Skeletal muscle cell (primary cell): ENCODE measurements at places on chromosomes 3 and 15.

GRCh38 chr3:101638261-101638745 lies 38.6 kb downstream of the ZBTB11 start:
- DNase-seq, result no peak

DNA sequence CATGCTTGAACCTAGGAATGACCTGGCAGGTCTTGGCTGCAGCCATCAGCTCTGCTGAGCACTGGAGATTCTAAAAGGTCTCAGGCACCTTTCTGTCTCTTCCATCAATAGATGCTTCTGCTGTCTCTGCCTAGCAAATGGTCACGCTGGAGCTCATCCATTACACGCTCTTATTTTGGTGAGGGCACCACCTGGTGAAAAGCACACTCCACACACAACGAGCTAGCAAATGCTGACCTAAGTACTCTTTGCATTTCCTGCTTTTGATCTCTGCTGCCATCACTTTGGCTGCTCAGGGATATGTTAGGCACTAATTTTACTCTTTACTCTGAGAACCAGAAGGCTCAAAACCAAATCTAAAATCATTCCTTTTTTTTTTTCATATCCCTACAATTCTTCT lies 91.3 kb downstream of the RAB11A start:
- no peak for DNase-seq

- DNase-seq, result peak; percentile 85
Measured at GRCh38 chr3:48662753-48663488, at the start of gene CELSR3. TSS of gene CELSR3 (minus strand) at chr3:48662886. CDS start at chr3:48662634, 252 bp downstream.

GRCh38 chr3:118909763-118910162 lies 124.9 kb downstream of the IGSF11 start:
- DNase-seq, result no peak

DNA sequence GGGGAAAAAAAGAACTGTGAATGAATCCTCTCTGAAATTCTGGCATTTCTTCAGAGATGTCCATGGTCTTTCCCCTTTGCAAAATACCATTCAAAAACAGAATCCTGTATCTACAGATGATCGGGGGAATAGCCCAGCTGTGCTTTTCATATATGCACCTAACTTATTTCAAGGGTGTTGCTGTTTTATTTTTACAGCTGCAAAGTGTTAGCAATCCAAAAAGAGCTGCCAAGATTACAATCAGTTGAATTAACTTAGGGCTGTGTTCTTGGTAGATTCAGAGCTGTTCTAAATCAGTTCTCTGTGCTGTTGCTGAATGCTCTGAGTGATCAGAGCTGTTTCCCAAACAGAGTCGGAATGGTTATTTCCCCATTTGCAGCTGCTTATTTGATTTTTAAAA lies 175.7 kb upstream of the SEMA6D start:
- no peak for DNase-seq

- DNase-seq, result no peak
Measured at GRCh38 chr3:153209596-153209995, 47.6 kb downstream of the RAP2B start.

DNA sequence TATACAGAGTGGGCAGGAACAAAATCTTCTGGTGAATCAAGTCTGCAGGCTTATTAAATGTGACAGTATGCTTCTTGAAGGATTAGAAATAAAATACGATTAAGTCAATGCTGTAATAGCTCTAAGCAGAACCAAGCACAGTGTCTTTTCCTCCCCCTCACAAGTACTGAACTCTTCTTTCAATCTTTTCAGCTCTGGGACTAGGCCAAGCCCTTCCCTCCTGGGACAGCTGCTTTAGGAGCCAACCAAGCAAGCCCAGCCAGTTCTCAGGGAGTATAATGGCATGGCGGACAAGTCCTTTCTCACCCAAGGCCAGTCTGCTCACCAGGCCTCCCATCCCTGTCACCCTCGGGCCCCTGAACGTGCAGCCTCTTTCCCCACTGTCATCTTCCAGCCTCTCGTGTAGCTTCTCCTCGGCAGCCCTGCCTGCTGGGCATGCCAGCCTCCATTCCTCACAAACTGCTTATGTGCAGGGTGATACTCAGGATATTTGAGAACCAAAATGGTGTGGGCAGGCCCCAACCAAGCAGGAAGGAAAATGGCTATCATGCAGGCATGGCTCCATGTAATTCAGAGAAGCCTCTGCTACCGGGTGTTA lies 8.4 kb upstream of the PPP1R2 start:
- DNase-seq, result peak; percentile 31

- no peak for DNase-seq
Measured at GRCh38 chr15:89372069-89372935, 37.7 kb upstream of the POLG start.

GRCh38 chr3:13191016-13191415 lies 117.8 kb upstream of the IQSEC1 start:
- no peak for DNase-seq

GRCh38 chr3:72214066-72214951 lies 429.4 kb upstream of the PROK2 start:
- no peak for DNase-seq

- DNase-seq, result no peak
Measured at GRCh38 chr15:37698679-37699078, 235.8 kb upstream of the TMCO5A start.

DNA sequence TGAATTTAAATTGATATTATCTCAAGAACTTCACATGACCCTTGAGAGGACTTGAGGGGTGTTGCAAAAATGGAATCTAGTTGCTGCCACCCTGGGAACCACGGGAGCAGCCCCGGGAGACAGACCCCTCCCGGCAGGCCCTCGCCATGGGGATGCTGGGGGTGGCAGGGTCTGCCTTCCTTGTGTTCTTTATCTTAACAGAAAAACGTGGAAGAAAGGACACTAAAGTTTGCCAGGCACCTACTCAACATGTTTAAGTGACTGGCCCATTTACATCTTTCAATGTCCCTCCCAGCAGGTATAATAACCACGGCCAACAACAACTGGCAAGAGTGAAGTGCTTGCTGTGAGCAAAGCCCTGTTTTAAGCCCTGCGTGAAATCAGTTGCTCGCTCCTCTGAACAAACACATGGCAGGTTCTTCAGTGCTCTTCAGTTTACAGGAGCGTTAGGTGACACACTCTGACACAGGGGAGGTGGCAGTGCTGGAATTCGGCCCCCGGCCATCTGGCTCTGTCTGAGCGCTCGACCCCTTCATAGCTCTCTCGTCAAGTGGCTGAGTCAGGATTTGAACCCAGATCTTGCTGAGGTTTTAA lies 112.5 kb downstream of the ASB7 start:
- no peak for DNase-seq

- no peak for DNase-seq
Measured at GRCh38 chr3:72299823-72300222, 514.9 kb upstream of the PROK2 start.

GRCh38 chr3:17030956-17031652 lies 146.3 kb downstream of the PLCL2 start:
- DNase-seq, result no peak

- DNase-seq, result no peak
Measured at GRCh38 chr3:155193868-155194267, 99.6 kb downstream of the STRIT1 start.

GRCh38 chr3:4680871-4681300 lies 187.7 kb downstream of the ITPR1 start:
- no peak for DNase-seq

DNA sequence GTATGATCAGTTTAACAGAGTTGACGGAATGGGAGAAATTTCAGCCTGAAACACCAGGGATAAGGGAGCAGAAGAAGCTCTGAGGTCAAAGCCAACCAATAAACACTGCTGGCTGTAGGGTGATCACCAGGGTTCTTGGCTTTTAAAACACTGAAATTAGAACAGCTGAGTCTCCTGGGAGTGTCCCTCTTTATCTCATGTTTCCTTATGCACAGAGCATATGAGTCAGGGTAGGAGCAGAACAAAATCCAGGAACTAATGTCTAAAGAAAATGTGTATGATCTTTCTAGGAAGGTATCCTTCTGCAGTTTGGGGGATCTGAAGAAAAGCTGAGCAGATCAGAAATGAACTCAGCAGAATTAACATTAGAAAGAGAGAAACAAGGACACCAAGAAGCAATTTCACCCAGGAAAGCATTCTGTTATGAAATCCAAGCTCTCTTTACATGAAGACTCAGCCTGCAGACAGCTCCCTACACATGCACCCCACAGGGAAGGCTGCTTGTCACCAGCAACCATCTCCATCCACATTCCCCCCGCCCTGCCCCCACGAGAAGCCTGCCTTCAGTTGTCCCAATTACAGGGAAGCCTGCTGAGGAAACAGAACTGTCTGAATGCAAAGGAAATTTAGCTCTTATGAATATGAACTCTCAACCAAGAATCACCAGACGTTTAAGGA lies 469.7 kb downstream of the PDCD6IP start:
- DNase-seq, result no peak

DNA sequence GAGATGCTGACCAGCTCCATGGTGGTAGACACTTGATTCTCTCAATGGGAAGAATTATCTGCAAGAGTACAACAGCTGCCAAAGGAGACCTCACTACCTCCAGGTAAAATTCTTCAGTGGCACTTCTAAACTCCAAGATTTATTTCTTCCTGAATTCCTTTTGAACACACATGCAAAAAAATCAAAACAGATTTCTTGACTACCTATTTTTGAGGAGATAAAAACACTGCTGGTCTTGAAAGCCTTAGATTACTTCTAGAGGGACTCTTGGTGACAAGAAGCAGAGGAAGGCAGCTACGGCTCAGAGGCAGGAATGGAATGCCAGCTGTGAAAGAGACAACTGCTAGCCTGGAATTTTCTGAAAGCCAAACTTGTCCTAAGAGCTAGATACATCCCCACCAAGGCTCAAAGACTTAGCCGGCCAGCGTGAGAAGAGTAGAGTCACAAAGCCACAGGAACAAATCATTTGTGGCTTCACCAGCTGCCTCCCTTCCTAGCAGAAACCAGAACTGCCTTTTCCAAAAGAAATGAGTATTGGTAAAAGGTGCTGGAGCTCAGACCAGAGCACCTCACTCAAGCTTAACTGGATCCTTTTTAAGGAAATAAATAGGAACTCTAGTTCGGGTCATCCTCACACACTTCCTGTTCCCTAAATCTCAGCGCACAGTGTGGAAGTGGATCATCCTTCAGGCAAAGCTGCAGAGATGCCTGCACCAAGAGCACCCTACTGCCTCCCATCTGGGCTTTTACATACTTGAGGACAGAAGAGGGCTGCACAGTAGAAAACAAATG lies 32.6 kb downstream of the CLK3 start:
- DNase-seq, result no peak

- DNase-seq, result no peak
Measured at GRCh38 chr15:35723120-35723847, 177.3 kb upstream of the DPH6 start.

DNA sequence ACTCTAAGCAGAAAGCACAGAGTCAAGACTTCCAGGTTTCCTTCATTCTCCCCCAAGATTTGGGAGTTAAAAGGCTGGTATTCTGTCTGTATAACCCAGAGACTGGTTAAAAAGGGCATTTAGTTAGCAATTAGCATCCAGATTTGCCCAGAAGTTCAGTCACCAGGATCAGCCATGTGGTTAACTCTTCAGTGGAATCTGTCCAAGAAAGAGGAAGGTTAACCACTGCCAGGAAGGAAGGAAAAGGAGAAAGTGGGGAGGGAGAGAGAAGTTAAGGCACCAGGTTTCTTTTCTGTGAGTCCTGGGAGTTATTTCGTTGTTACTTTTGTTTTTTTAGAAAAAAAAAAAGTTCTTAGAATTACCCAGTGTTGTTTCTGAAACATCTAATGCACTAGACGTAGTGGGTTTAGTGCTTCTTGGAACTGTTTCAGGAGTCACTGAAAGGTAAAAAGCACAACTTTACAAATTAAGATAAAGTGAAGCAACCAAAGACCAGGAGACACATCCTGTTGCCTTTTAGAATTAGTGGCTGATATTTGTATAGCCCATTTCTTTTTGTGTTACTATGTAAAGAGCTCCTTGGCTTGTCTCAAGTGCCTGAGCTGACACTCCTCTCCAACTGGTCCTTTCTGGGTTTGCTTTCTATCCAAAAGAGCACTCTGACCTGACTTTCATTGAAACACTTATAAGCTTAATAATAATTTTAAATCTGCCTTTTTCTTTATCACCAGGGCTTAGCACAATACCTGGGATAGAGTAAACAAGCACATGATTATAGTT lies 128.6 kb downstream of the ABI3BP start:
- no peak for DNase-seq

- no peak for DNase-seq
Measured at GRCh38 chr3:71703797-71704196, 21.4 kb downstream of the EIF4E3 start.

DNA sequence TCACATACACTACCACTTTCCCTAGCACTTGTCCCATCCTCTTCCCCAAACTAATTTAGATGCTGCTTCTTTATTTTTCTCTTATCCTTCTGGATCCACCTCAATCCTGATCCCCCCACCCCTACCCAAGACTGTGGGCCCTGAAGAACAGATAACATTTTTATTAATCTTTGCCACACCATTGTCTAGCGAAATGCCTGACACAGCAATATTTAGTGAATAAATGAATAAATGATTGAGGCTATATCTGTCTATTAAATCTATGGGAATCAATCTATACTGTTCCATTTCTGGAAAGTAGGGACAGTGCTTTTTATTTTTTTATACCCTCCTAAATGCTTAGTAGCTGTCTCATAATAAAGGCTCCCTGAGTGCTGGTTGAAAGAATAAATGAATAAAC lies 32.9 kb upstream of the LRRC3B start:
- no peak for DNase-seq

GRCh38 chr3:71010726-71011455 lies 572.6 kb downstream of the FOXP1 start:
- DNase-seq, result no peak

DNA sequence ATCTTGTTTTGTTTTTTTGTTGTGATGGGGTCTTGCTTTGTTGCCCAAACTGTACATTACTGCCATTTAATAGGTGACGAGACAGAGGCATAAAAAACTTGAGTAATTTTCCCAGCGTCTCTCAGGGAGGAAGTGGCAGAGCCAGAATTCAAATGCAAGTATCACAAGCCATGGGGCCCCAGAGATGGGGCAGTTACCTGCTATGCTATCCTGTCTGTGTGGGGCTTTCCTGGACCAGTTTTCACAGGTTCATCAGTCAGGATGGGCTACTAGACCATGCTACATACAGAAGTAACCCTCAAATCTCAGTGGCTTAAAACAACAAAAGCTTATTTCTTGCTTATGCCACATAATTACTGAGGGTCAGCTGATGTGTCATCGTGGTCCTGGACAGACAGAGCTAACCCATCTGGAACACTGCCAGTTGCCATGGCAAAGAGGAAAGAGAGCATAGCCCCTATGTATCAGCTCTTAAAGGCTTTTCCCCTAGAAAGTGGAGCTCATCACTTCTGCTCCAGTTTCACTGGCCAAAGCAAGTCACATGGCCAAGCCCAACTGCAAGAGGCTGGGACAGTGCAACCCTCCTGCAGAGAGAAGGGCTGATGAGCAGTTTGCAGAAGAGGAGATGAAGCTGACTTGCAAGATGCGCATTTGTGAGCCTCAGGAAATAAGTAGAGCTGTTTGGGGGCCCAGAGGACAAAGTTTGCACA lies 31.7 kb upstream of the SYNM start:
- no peak for DNase-seq
